Ascending aorta (tissue), 2 donors: ENCODE measurements at places on chromosomes 11 and 22. TPM values are rescaled to one million over a fixed set of nuclear protein-coding genes. Genes with fewer than 3 reads are reported as not detected.

- no peak for DNase-seq
These were observed 52.0 kb downstream of the KCNJ1 start for GRCh38 chr11:128814856-128815705.

DNA sequence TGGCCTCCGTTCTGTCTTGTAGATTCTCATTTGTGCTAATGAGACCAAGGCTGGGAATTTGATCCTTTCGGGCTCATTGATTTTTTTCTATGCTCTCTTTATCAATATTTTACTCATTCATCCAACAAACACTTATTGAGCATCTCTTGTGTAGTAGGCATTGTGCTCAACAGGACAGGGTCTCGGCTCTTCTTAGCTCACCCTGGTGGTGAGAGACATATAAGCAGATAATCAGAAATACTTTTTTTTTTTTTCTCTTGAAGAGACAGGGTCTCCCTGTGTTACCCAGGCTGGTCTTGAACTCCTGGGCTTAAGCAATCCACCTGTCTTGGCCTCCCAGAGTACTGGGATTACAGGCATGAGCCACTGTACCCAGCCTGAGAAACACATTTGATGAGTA, 48.0 kb upstream of the SLC5A1 start:
- no peak for DNase-seq

- DNase-seq = no peak
These were observed 10.5 kb upstream of the MUC2 start for GRCh38 chr11:1064167-1064566.

DNA sequence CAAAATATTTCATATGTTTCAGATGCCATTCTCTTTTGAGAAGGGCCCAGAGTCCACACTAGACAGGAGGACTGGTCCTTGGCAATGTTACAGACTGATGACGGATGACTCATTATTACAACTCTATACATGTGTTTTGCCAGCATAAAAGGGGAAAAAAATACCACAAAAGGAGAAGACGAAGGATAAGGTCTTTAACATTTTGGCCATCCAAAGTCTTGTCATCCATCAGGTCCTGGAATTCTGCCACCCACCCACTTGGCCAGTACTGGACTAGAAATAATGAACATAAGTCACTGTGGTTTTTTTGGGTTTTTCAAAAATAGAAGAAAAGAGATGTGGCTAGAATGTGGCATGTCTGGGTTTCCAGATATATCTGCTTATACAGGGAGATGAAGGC, 57.7 kb upstream of the BDNF start:
- no peak for DNase-seq

DNA sequence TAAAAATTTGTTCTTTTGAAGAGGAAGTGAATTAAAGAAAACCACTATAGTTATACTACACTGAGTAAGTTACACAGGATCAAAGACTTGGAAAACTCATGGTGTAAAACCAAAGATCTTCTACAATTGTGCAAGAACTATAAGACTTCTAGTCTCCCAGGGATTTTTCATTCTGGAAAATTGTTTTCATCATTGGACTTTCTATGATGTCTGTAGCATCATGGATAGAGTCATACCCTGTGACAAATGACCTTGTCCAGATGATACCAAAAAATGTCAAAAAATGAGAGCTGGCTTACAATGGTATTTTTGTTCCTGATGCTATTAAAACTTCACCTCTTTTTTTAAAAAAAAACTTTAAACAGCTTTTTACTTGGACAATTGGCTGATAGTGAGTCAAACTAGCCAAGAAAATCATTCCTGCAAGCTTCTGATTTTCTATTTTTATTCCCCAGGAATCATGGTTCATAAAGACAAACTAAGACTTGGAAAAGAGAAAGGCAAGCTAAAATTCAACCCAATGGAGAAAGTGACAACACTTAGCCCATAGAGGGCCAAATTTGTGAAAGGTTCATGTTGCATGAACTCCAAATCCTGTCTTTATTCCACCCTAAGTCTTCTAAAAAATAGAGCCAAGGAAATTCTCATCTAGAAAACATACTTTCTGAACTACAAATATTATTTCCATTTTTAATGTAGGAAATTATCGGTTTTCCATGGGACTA, 30.7 kb downstream of the ME3 start:
- no peak for DNase-seq

GRCh38 chr11:89495951-89496350, 4.8 kb upstream of the NOX4 start:
- DNase-seq = no peak

GRCh38 chr11:46489656-46490560, 98.3 kb upstream of the CHRM4 start:
- DNase-seq = no peak

DNA sequence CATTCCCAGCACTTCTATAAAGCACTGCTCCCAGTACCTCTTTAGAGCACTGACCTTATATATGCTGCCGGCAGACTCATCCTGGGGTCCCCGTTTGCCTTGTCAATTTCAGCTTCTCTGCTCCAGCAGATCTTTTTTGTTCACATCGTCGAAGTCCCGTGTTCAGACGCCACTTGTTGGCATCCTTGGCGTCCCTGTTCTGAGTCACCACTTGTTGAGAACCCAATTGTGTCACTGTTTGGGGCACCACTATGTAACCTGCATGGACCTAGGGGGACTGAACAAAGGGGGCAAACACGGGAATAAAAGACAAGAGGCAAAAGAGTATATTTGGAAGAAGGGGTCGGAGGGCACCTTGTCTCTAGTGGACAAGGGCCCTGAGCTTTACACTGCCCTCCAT, 25.5 kb downstream of the OR10A6 start:
- DNase-seq = peak; percentile 56

DNA sequence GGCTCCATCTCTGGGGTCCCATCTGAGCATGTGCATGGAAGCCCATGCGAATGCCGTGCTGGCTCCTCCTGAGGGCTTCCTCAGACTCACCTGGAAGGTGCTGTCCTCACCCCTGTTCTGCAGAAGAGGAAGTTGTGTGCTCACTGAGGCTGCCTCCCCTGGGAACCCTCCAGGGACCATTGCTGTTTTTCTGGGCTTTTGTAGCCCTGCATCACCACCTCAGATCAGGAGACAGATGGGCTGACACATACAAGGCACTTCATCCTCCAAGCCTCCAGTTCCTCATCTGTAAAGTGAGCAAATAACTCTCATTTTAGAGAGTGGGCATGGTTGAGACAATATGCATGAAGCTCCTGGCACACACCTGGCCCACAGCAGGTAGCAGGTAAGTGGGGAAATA, 12.1 kb upstream of the LRRC32 start:
- no peak for DNase-seq

DNA sequence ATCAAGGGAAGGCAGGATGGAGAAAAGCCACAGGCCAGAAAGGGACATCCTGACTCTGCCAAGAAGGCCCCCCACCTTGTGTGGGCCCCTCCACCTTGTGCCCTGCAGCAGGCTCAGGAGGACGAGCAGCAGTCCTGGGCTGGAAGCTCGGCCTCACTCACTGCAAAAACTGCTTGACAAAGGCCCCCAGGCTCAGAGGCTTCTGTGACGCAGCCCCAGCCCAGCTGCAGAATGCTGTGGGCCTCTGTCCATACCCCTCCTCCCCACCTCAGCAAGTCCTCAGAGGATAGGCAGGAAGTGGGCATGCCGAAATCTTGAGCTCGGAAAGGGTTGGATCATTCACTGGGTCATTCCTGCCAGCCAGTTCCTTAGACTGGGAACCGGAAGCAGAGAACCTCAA, 61.9 kb downstream of the NRXN2 start:
- DNase-seq = peak; percentile 92

The TYR gene
- not detected for total RNA-seq

The PATE2 gene
- total RNA-seq = not detected

The SHANK3 gene
- 128 TPM for total RNA-seq

The MEI1 gene
- not detected for total RNA-seq
